GM23338 (cell line): ENCODE measurements at places on chromosomes 5 and 9. TPM values are rescaled to one million over a fixed set of nuclear protein-coding genes. Genes with fewer than 3 reads are reported as not detected.

DNA sequence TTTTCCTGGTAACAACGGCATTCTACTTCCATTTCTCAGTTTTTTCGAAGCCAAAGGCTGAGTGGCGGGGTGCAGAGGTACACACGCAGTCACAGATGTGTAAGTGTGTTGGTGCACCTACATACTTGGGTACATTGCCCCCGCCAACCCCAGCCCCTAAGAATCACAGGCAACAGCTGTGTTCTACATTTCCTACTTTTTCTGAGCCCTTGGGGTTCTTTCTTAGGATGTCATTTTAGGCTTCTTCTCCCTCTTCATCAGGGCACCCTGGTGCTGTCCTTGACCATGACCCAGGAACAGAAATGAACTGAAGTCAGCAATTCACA, 104.8 kb downstream of the PAX5 start:
- DNase-seq: no peak

GRCh38 chr9:37464426-37465248, 613 bp downstream of the ZBTB5 start:
- peak; percentile 76 for DNase-seq

The APBA1 gene
- total RNA-seq: 0.58 and 1.0 TPM in 2 replicates

DNA sequence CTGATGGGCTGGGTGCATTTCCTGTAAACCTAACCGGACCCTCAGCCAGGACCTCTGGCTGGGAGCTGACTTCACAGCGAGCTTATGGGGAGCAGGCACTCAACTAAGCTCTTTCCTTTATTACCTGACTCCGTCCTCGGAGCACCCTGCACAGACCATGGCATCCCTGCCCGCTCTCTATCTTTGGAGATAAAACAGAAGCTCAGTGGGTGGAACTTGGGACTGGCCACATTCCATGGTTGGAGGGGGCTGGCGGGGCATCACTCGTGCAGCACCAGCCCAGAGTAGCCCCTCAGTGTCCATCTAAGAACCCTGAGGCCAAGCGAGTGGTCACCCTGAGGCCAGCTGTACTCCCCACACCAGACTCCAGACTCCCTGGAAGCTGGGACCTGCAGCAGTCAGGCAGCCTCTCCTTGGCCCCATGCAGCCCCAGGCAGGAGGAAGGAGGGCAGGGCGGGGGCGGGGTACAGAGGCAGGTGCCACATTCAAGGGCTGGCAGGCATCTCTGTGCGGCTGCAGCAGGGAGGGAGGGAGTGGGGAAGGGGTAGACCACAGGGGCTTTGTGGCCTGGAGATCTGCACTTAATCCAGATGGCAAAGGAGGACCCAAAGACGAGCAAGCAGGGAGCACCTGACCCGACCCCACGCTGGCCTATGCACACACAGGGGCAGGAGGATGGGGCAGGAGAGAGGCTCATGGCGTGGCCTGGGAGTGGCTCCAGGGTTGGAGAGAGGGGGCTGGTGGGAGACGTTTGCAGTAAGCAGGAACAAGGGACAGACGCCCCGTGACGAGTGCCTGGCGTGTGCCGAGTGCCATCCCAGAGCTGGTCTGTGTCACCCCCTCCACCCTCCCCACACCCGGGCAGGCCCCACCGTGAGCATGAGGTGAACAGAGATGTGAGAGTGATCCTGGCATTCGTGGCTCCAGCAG, 26.1 kb downstream of the GLT6D1 start:
- DNase-seq: no peak

The CCIN gene
- 0.14 TPM in 1 of 2 replicates, not detected in the other for total RNA-seq

The MVB12B gene
- 4.0 and 6.6 TPM in 2 replicates for total RNA-seq
